ENCODE measurements at places on chromosomes 6 and 20.

GRCh38 chr6:26105109-26105730 lies 18.0 kb downstream of the HFE start:
- DNase-seq, result no peak

DNA sequence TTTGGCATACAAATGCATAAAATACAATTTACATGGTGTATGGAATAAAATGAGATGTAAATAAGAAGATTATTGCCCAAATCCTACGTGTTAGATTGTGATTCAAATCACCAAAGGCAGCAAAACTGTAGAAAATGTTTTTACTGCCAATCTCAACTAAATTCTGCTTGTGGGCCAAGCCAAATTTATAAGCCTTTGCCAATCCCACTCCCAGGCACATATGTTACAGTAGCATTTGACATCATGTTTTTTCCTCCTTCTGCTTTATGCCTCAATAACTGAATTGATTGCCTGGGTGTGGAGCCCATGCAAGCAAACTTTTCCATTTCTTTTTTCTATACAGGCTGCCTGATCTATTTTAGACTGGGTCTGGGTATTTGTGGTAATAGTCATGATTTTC lies 36.3 kb upstream of the LRRC1 start:
- DNase-seq, result no peak

GRCh38 chr6:147867433-147868226 lies 359.1 kb downstream of the SAMD5 start:
- no peak for DNase-seq

- no peak for DNase-seq
Measured at GRCh38 chr20:47139934-47140535, 216.5 kb downstream of the ZMYND8 start.

DNA sequence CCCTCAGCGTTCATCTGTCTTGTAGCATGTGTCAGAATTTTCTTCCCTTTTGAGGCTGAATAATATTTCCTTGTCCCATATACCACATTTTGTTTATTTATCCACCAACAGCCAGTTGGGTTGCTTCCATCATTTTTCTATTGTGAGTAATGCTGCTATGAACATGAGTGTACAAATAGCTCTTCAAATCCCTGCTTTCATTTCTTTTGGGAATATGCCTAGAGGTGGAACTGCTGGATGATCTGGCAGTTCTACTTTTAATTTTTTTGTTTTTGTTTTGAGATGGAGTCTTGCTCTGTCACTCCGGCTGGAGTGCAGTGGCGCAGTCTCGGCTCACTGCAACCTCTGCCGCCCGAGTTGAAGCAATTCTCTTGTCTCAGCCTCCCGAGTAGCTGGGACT lies 64.7 kb downstream of the SASH1 start:
- DNase-seq, result no peak

GRCh38 chr6:38067263-38067980 lies 247.9 kb downstream of the ZFAND3 start:
- DNase-seq, result peak; percentile 63

GRCh38 chr6:73156793-73157767 lies 68.2 kb downstream of the KHDC1L start:
- DNase-seq, result no peak
